Naive thymus-derived CD4-positive, alpha-beta T cell (primary cell): ENCODE measurements at places on chromosomes 5 and 9. TPM values are rescaled to one million over a fixed set of nuclear protein-coding genes. Genes with fewer than 3 reads are reported as not detected.

MEIKIN gene
- 2.3 TPM for total RNA-seq

ANKRD18A gene
- 12.2 TPM for total RNA-seq

GDF9 gene
- 2.0 TPM for total RNA-seq

SH3PXD2B gene
- total RNA-seq = 0.34 TPM

STKLD1 gene
- 1.5 TPM for total RNA-seq

CATSPER3 gene
- total RNA-seq = 0.97 TPM

IL7R gene
- 472 TPM for total RNA-seq

ECM2 gene
- not detected in 2 replicates for total RNA-seq

DNA sequence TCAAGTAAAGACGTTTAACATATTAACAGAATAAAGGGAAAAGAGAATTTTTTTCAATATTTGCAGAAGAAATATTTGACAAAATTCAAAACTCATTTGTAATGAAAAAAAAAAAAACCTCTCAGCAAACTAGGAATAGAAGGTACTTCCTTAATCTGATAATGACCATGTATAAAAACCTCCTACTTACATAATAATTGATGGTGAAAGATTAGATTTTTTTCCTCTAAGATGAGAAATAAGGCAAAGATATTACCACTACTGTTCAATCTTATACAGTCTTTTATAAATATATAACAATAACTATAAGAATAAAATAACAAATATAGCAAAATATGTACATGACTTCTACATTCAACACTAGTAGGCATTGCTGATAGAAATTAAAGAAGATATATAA, 424.6 kb upstream of the KLF4 start:
- DNase-seq = no peak

DNA sequence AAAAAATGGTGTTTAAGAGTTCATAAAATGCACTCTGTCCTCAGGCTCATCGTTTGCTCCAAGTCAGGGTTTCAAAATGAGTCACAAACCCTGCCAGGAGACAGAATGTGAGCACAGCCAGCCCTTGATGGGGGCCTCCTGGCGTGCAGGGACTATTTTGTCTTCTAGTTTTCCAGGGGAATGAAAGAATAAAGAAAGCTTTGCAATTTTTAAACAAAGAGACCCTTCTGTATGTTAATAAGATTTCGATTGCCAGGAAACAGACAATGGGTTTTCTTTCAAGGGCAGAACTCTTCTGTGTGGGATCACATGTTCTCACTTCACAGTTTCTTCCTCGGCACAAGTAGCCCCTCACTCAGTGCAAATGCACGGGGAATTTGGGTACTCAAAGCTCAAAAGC, 121.4 kb upstream of the C6 start:
- DNase-seq = no peak

DNA sequence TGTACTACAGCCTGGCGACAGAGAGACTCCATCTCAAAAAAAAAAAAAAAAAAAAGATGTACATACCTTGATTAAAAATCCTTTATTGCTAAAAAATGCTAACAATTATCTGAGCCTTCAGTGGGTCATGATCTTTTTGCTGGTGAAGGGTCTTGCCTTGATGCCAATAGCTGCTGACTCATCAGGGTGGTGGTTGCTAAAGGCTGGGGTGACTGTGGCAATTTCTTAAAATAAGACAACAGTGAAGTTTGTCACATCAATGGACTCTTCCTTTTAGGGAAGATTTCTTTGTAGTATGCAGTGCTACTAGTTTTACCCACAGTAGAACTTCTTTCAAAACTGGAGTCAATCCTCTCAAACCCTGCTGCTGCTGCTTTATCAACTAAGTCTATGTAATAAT, 33.9 kb upstream of the OTULINL start:
- no peak for DNase-seq

GRCh38 chr5:14025569-14026286, 81.2 kb upstream of the DNAH5 start:
- no peak for DNase-seq

DNA sequence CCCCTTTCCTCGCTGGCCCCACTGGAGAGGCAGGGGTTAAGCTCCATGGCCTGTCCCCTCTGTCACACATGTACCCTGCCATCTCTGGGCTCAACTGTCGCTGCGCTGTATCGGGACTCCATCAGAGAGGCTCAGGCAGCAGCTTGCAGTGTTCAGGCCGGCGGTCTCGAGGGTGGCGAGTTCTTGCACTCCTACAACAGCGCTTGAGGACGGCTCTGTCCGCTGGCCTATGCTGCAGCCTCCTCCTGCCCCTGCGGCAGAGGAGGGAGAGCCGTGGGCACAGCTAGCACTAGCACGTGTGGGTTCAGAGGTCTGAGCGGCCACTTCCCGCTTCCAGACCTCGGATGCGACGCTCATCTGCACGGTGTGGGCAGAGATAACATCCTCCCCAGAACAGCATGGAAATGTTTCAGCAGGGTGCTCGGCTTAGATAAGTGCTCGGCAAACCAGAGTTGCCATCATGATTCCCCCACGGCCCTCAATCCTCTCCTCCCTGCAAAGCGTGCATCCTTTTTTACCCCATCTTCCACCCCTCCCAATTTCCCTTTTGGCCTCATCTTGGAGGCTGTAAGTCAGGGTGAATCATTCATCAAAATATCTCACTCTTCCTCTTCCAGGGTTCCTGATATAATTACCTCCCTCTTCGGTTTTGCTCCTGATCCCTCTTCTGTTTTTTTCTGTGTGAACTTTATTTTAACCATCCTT, 41.9 kb upstream of the FUBP3 start:
- DNase-seq = no peak

DNA sequence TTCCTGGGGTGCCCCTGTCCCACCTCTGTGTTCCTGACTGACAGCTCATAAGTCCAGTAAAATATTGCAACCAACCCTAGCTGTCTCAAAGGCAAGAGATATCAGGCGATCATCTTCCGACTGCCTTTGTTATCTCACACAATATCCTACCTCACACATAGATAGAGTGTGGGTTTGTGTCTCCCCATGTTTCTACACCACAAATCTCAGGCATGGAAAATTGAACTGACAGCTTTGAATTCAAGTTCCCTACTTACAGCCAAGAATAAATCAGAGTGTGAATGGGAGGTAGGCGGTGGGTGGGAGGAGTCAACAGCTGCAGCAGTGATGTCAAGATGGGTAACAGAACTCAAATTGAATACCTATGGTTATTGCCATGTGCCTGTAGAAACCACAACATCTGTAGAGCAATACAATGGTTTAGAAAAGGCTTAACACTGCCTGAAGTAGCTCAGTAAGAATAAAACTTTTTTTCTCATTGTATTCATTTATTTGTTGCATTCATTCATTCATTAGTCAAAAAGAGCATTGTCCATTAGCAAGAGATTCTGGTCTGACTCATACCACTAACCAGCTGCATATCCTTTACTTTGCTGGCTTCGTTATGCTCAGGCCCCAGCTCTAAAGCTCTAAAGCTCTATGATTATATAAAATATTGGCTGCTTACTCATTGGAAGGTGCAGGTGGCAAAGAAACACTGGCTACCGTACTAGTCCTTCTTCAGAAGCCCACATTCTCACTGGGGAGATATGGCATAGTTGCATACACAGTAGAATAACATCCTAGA, 108.2 kb upstream of the DMAC1 start:
- DNase-seq = no peak

DNA sequence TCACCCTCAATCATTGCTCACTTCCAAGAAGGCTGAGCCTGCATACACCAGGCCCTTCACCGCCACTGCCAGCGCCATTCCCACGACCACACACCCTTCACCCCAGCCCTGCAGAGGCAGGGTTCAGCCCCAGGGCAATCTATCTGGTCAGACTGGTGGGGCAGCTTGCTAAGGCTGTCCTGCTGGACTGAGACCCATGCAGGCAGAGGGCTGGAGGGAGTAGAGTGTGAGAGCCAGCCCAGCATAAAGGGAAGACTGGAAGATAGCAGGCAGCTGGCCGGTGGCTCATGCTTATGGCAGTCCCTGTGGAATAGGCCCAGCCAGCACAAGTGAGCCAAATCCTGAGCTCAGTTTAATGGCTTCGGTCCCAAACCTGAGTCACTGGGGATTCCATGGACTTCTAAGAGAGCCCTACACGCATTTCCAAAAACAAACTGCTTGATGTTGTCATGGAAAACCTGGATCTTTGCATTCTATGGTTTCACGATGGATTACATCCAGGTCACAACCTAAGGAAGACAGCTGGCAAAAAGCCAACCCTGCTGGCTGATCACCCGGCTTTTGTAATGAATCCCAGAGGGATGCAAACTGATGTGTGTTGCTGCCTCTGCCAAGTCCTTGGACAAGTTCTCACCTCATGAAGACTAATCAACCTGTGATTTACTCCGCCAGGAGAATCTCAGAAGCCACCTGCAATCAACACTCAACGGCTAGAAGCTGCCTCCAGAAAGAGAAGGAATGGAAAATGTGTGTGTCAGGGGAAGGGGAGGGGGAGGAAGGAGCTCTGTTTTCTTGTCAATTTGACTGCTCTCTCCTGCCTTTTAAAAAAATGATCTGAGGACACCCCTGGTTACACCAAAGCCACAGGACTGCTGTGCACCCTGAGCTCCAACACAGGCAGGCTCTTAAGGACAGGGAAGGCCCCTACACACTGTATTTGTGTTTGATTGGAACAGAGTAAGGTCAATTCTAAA, 143.6 kb downstream of the LHFPL2 start:
- no peak for DNase-seq

GRCh38 chr5:148586796-148587195, 67.5 kb downstream of the HTR4 start:
- DNase-seq = no peak

GRCh38 chr5:88666761-88667495, 216.1 kb downstream of the MEF2C start:
- DNase-seq = no peak

GRCh38 chr9:21155501-21155900, 11.0 kb downstream of the IFNA21 start:
- DNase-seq = no peak

DNA sequence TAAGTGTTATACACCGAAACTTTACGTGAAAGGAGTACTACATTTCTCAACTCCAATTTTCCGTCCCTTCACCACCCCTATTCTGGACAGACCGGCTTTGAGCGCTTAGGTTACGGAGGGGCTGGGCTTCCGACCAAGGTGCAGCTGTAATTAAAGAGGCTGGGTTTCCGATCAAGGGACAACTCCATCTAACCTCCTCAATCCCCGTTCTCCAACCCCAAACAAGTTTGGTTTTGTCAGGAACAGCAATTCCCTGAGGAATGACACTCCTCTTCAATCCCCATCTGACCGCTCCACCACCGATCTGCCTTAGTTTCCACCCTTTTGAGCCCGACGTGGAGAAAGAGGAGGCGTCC, 577 bp downstream of the TUT7 start:
- DNase-seq = peak; percentile 12
